ENCODE measurements at places on chromosomes 12 and 14. TPM values are rescaled to one million over a fixed set of nuclear protein-coding genes. Genes with fewer than 3 reads are reported as not detected.

Gene ANKRD52
- total RNA-seq = 12.1 TPM

Gene LYZ
- total RNA-seq = 14.7 TPM

Gene MGP
- 179 TPM for total RNA-seq

Gene CLEC9A
- not detected for total RNA-seq

Gene PPP1R1A
- total RNA-seq = 1.1 TPM

Gene RAD51AP1
- total RNA-seq = 1.7 TPM

Gene GLIPR1L2
- 1.2 TPM for total RNA-seq

Gene RFX4
- total RNA-seq = not detected

Gene LAG3
- 0.32 TPM for total RNA-seq

Gene RILPL2
- 1.2 TPM for total RNA-seq

Gene COQ10A
- total RNA-seq = 9.5 TPM

Gene SERPINA9
- not detected for total RNA-seq

Gene VDR
- total RNA-seq = 1.7 TPM

DNA sequence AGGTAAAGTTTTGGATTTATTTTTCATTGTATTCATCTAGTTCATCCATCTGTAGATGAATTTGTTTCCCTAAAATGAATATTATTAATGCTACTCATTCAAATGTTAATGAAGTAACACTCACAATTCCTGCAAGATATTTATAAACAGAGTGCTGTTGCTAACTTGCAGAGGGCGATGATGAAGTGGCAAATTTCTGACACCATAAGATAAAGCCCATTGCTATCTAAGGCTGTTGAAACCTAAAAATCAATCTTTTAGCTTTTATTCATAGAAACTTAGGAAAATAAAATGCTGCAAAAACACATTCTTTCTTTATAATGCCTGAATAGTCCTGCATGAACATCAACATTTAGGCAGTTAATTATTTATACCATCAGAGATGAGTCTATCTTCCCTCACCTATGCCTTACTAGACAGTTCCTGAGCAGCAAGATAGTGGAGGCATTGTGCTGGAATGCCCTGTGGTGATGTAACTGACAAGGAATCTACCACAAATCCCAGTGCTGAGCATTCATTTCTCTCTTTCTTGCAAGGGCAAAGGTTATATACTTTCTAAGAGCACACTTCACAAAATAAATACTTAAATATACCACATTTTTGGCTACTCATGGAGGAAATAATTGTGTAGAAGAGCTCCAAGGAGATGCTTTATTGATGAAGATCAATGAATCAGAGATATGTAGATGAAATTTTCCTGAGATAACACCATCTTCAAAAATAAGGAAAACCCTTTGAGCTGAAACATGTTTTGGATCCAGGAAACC, 57.6 kb downstream of the LMNTD1 start:
- DNase-seq = no peak

DNA sequence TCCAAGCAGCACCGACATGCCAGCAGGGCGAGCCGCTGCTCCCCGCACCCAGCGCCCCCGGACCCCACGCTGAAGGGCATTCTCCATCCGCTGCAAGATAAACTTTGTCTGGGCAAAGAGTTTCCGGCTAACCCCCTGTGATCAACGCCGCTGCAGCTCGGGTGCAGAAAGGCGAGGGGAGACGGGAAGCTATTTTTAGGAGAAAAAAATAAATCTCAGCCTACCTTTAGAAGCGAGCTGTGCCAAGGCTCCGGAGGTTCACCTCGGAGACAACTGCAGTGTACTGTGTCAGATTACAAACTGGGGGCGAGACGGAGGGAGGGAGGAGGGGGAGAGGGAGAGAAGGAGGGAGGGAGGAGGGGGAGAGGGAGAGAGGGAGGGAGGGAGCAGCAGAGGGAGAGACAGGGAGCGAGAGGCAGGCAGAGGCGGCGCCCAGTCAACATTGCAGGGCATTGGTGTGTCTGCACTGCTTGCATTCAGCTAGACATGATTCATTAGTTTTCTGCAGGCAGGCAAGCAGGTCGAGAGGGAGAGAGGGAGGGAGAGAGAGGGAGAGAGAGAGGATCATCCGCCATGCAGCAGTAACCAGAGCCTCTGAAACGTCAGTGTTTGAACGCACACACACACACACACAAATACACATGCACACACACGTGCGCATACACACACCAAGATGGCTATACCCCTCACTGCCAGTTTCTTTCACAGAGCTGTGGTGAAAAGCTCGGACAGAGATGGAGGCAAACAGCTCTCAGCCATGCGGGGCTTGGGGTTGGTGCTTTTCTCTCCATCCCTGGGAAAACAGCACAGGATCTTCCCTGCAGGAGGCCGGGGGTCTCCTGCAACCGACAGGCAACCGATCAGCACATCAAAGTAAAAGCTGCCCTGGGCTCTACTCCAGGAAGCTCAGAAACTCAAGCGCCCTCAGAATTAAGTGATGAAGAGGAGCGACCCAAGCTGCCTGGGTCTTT, at the start of gene RIMBP2:
TSS of gene RIMBP2 (minus strand) at position 302 of the 971 bp plus-strand sequence. CDS start 237,286 bp downstream, outside the sequence.
- no peak for DNase-seq

GRCh38 chr12:116135209-116135930, 142.1 kb downstream of the MED13L start:
- DNase-seq = no peak

GRCh38 chr14:98270201-98270600, 1001.8 kb downstream of the BCL11B start:
- no peak for DNase-seq

DNA sequence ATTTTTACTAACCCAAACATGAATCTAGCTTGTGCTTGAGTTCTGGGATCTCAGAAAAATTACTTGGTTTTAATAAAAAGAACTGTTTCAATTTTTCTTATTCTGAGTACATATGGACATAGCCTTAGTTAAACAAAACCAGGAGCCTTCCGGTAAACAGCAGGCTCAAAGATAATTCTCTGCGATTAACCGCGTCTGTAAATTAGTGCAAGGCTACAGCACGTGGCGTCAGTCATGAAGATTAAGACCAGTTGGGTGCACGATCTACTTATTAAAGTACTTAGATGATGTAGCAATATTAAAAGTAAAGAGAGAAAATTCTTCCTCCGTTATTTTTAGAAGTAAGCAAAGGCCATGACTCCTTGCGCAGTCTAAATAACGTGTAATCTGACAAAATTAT, 700 bp downstream of the KCNJ8 start:
- no peak for DNase-seq

DNA sequence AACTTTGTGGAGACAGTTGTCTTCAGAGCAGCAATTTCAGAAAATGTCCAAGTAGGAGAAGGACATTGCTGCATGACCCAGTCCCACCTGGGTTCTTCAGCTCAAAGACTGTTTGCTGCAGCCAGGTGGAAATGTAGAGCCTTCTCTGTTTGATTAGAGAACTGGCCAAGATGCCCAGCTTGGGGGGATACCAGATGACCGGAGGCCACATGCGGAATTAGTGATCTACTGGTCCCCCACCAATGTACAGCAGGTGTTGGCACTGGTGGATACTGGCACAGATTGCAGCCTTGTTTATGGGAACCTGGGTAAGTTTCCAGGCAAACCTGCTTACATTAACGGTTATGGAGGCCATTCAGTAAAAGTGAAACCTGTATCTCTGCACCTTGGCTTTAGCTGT, 555.3 kb downstream of the SLC6A15 start:
- DNase-seq = no peak

- DNase-seq = no peak
Measured at GRCh38 chr12:28079539-28079938, 107.0 kb upstream of the PTHLH start.

DNA sequence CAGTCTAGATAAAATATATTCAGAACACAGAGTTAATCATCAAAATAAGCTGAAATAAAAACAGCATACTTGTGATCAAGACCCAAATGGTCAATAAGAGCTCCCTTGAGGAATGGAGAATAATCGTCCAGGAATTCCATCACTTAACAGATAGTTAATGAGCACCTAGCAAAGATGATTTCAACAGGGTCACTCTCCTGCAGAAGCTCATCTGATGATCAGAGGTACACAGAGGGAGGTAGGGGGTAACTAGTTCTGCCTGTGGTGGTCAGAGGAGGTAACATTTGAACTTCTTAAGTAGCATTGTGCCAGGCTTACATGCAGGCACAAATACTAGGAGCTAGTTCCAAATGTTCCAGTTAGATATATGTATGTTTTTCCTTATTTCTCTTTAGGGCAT, 9.5 kb downstream of the MED13L start:
- DNase-seq = no peak

DNA sequence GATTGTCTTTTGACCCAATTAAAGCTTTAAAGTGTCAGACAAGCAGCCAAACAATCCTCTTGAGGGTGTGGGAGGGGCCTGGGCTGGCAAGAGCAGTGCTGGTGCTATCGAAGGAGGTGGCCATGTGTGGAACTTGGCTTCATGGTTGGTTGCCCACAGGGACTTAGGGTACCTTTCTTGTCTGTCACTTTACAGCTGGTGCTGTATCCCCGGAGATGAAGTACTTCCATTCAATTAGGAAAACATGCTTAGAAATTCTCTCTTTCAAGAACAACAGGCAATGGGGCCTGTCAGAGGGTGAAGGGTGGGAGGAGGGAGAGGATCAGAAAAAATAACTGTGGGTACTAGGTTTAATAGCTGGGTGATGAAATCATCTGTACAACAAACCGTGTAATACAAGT, 86.5 kb downstream of the DAAM1 start:
- DNase-seq = no peak

DNA sequence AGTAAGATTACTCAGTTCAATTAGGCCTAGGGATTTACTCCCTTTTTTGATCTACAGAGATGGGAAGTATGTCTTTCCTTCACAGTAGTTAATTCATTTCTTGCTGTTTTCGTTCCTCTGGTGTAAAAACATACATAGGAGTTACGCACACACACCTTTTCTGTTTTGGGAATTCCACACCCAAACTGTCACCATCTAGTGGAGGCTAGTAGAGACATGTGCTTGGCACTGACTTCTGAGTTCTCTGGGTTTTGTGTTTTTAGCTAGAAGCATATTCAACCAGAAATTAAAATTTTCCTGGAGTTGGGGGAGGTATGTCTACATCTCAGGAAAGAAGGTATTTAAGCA, 1.4 kb downstream of the SUSD6 start:
- DNase-seq = no peak

GRCh38 chr12:91892081-91892855, 253.4 kb downstream of the BTG1 start:
- no peak for DNase-seq

- no peak for DNase-seq
Measured at GRCh38 chr14:87014856-87015255, 978.1 kb downstream of the GALC start.

GRCh38 chr12:55760663-55761062, 17.7 kb downstream of the GDF11 start:
- no peak for DNase-seq

DNA sequence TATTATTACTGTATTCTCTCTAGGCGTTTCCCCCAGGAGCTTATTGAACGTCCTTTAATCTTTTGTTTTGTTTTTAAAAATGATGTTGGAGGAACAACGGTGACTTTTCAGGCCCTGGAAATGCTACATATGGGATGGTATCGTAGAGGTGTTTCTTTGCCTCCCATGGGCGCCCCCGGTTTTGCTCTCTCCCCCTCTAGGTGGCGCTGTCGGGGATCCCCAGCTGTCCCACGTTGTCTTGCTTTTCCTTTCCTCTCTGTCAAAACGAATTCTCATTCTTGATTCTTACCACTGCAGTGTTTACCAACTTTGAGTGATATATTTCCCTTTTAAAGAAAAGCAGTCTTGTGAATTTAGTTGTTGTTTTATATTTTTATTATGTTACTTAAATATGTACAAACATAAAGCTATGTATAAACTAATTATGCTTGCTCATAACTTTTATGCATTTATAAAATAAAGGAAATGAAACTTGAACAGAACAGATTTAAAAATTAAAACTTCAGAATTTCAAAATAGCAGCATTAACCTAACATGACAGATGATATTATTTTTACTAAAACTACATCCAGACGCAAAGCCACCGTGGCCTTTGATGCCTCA, 171.9 kb downstream of the RGS6 start:
- no peak for DNase-seq

DNA sequence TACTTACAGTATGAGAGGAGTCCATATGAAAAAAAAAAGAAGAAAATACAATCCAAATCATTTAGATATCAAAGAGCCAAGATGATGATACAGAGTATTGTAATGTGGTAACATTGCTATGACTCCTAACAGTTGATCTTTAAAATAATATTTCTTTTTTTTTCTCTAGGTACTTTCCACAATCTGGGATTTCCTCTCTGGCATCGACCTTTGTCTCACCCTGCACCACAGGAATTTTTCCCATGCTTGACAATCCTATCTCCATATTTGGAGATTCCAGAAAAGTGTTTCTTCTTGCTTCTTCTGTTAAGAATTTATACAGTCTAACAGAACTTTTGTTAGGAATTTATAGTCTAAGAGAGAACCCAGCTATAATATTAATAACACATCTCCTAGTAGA, 184.4 kb downstream of the ITPR2 start:
- DNase-seq = no peak

- DNase-seq = no peak
Measured at GRCh38 chr12:22088886-22089285, 42.9 kb downstream of the CMAS start.

DNA sequence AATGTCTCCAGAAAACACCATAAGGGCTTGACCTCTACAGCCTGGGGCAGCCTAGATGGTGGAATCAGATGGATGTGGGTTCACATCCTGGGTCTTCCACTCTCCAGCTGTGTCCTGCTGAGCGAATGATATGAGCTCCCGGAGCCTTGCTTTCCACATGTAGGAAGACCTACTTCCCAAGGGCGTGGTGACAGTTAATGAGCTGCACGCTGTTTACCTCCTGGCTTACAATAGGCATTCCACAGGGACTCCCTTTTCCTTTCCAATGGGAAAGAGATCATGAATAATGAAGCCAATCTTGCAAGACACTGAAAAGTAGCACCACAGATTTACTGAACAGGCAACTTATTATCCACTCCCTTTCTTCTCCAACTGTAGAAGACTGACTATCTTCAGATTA, 46.1 kb downstream of the TMTC1 start:
- DNase-seq = no peak

GRCh38 chr14:97253756-97254155, 456.6 kb downstream of the VRK1 start:
- DNase-seq = no peak

DNA sequence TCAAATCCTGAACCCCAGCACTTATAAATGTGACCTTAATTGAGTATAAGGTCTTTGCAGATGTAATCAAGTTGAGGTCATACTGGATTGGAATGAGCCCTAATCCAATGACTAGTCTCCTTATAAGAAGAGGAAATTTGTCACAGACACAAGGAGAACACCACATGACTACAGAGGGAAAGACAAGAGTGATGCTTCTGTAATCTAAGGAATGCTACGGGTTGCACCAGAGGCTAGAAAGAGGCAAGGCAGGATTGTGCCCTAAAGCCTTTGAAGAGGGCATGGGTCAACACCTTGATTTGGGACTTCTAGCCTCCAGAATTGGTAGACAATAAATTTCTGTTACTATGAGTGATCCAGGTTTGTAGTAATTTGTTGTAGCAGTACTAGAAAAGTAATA, 135.0 kb downstream of the FOXG1 start:
- DNase-seq = no peak

GRCh38 chr12:46390881-46391280, 18.3 kb upstream of the SLC38A2 start:
- no peak for DNase-seq

GRCh38 chr12:58509116-58509885, 411.0 kb downstream of the LRIG3 start:
- DNase-seq = no peak

- no peak for DNase-seq
Measured at GRCh38 chr12:122788387-122788786, 14.0 kb downstream of the CCDC62 start.

- DNase-seq = no peak
Measured at GRCh38 chr14:92317511-92317910, 5.5 kb upstream of the SLC24A4 start.
